Activated naive CD4-positive, alpha-beta T cell treated with anti-CD3 and anti-CD28 coated beads, Interleukin-2, amount 50 U/mL, for 16 hours (primary cell): ENCODE measurements at places on chromosomes 6 and 20.

DNA sequence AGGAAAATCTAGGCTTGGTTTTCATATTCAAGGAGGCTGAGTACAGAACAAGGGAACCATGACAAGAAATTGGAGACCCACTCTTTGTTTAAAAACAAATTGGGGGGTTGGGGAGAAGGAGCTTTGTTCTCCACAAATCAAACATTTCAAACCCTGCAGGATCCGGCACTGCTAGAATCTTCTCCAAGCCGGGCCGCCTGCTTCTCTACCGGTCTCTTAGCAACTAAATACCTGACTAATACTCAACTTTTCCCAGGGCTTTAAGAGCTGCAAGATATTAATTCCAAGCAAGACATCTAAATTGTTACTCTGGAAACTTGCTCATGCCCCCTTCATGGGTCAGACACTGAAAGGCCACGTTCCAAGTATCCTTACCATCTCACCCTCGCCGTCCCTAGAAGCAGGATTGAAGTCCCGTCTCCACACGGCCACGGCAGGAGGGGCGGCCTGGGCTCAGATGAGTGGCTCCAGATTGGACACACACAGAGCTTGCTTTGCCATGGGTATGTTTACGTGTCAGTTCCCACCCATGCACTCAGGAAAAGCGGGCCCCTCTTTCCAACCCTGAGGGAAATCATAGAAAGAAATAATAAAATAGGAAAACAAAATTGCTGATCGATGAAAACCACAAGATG, 126.4 kb upstream of the CDH4 start:
- no peak for DNase-seq

- DNase-seq = no peak
Measured at GRCh38 chr6:39428152-39428551, 105.7 kb upstream of the KCNK16 start.

- DNase-seq = no peak
Measured at GRCh38 chr6:53710788-53711187, 45.2 kb upstream of the KLHL31 start.

DNA sequence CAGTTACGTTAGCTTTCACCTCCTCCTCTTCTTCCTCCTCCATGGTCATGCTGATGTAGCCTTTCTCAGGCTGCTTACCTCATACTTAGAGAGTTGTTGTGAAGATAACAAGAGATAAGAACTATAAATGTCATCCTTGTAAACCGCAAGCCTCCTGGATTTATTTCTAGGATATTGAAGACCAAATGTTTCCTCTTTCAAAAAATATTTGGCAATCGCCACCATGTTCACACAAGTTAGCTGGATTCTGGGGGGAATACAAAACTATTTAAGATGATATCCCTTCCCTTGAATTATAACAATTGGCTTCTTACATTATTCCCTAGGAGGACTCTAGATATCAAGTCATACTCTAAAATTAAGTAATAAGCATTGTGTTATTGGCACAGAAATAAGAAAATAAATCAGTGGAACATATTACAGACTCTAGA, 99.8 kb upstream of the PLEKHG1 start:
- DNase-seq = no peak

GRCh38 chr20:20608041-20608440, 104.4 kb downstream of the RALGAPA2 start:
- no peak for DNase-seq

DNA sequence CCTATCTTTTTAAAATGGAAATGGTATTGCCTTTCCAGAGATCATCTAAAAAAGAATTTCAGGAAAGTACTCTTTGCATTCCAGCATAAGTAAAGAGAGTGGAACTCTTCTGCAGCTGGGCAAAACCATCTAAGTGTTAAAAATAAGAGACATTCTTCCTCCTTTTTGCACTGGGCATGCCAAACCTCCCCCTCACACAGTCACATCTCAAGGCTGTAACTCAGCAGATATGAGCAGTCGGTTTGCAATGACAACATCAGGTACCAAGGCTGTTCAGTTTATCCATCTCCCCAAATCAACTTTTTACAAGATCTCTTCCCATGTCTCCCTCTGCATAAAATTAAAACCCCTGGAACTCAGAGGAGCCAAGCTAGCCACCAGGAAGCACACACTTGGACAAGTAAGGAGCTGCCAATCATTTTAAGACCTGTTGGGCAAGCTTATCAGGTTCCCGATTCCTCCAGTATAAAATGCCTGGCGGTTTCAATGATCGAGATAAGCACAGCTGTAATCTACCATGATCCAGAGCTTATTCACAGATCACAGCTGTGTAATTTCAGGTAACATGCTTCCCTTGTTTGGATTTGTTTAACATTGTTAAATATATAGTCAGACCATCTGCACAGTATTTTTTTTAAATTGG, 23.2 kb downstream of the ID4 start:
- DNase-seq = no peak

DNA sequence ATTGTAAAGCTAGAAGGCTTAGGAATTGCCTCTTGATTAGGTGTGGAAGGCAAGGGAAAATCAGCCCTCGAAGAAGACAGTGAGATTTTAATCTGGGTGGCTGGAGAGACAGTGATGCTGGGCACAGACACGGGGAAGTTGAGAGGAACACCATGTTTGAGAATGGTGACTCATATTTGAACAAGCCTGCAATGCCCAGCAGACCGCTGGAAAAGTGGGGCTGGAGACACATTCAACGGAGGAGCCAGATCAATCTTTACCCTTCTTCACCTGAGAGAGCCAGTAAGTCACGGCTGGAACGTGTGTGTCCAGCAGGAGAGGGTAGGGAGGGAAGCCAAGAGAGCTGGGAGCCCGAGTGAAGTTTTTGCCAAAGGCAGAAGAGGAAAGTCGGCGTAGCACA, 3.7 kb upstream of the ESR1 start:
- no peak for DNase-seq

GRCh38 chr6:67736816-67737215, 898.3 kb upstream of the ADGRB3 start:
- DNase-seq = no peak

DNA sequence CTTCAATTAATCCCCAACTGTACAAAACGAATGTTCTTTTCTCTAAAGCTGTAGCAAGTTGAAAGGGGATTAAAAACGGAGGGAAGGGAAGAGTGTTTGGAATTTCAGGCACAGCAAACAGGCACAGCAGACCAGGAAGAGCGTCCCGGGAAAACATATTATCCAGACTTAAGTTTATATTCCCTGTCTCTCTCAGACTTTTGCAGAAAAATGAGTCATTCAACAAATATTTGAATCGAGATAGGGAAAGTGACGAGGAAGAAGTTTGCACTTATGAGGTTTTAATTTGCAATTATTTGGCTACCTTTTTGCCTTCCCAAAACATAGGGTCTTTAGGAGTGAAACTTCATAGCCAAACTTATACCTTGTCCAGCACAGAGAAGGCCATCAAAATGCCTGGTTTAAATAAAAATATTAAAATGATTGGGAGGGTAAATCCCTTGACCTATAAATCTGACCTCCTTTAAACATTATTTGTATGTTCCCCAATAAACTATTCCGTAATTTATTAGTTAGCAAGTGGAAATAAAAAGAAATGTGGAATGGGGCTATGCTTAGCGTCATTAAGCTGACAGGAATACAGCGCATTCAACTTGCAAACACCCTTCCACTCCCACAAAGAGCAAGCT, 16.0 kb downstream of the HFE start:
- DNase-seq = no peak

DNA sequence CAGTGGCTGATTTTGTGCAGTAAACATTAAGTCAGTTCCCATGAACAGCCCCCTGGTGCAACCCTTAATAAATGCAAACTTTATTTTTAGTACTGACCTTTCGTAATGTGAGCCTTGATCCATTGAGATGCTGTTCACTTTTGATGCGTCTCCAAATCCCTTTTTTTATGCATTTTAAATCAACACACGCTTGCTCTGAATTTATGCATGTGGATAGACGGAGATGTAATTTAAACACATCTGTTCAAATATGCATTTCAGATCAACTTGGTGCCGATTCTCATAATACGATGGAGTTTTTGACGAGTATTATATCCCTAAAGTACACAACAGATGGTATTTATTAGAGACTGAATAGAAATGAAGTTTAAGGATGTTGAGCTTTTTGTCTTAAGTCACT, 505.7 kb downstream of the CDKAL1 start:
- DNase-seq = no peak

GRCh38 chr6:1291381-1291780, 20.5 kb upstream of the FOXQ1 start:
- no peak for DNase-seq

GRCh38 chr6:66328200-66328599, 621.2 kb upstream of the EYS start:
- no peak for DNase-seq

DNA sequence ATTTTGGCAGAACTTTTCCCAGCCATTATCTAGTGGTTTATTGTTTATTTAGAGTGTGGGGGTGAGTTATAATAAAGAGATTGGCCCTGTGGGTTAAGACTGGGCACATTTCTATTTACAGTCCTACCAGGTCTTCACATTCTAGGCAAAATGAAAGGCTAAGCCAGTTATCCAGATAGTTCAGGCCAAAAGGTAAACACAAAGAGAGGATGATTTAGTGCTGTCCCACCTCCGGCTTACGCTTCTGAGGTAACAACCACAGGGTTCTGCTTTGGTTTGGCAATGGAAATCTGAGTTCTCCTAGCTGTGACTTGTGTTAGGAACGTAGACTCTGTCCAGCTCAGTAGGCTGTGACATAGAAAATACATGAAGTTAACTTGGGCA, 50.3 kb upstream of the PTPRK start:
- no peak for DNase-seq

DNA sequence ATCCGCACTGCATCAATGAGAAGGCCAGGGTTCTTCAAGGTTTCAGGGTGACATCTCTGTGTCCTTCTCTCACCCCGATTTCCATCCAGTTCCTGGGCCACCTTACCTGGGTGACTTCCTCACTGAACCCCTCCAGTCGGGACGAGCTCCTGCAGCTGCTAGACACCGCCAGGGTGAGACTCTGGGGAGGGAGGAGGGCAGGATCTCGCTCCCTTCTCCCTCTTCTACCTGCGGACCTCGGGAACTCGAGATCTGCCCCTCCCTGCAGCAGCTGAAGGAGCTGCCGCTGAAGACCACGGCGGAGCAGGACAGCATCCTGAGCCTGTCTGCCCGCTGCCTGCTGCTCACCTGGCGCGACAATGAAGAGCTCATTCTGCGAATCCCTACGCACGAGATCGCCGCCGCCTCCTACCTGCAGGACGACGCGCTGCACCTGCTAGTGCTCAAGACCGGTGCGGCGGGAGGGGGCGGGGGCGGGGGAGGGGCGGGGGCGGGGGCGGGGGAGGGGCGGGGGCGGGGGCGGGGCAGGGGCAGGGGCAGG, 7.5 kb downstream of the CCM2L start:
- DNase-seq = peak; percentile 56

DNA sequence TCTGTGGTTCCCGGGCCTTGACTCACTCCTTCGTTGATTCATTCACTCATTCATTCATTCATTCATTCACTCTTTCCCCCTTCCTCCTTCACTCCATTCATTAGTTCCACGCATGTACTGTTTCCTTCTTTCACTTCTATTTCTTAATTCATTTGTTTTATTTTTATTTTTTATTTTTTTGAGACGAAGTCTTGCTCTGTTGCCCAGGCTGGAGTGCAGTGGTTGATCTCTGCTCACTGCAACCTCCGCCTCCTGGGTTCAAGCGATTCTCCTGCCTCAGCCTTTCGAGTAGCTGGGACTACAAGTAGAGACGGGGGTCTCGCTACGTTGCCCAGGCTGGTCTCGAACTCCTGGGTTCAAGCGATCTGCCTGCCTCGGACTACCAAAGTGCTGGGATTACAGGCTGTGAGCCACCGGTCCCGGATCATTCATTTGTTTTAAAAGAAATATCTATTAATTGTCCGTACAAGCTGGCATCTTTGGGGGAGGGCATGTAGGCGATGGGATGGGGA, 427 bp upstream of the NFKBIE start:
- DNase-seq = no peak

DNA sequence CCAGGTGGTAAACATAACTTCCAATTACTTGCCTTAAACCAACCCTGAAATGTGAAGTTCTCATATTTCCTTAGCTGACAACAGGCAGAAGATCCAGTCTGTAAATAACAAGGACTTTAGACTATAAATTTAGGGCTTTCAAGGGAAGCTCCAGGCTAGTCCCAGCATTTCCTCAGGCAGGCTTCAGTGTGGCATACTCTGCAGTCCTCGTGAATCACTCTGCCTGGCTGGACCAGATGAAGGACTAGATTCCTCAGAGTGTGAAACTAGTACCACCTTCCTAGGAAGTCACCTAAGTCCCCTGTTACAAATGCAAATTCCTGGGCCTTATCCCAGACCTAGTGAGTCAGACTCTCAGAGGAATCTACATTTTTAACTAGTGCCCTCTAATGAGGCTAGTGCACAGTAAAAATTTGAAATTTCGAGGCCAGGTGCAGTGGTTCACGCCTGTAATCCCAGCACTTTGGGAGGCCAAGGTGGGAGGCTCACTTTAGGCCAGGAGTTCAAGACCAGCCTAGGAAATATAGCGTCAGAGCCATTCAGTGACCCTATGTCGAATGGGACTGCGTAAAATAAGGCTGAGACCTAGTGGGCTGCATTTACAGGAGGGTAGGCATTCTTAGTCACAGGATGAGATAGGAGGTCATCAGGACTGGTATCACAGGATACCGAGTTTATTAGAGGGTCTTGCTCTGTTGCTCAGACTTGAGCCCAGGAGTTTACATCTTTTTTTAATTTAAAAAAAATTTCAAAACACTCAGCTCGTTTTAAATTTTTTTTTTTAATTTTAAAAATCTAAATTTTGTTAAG, 279.6 kb upstream of the JARID2 start:
- DNase-seq = no peak

- DNase-seq = no peak
Measured at GRCh38 chr6:518218-518617, 126.7 kb downstream of the IRF4 start.

- DNase-seq = no peak
Measured at GRCh38 chr6:25987845-25988244, 25.2 kb downstream of the TRIM38 start.

DNA sequence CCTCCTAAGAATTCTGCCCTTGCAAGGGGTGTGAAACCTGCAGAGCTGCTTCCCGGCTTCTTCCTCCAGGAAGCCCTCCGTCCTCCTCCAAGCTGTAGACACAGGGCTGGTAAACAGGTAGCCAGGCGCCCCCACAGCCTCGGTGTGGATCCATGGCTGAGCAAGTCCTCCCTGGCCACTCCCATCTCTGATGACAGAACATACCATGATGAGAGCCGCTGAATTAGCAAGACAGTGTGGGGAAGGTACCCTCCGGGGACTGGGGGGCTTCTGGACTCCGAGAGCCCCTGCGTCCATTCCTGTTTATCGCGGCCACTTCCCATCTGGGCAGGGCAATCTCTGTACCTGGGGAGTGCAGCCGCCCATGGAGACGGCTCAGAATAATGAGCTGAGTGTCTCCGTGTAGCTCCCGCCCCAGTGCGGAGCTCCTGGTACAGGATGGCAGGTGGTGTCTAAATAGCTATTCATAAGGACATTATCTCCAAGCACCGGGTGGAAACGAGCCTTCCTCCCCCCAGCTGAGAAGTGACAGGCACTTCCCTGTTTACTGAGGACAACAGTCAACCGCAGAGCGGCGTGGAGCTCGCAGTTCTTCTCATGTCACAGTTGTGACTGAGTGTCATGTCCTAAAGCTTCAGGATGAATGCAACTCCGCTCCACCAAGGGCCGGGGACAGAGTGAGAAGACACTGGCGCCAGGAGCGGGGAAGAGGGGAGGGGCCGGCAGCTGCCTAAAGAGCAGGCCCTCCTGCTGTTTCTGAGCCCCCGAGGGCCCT, 22.7 kb upstream of the NTSR1 start:
- no peak for DNase-seq
